ENCODE measurements at places on chromosomes 6 and 20.

GRCh38 chr20:49476016-49476355 is 6.5 kb downstream of the KCNB1 start:
- no peak for DNase-seq

GRCh38 chr6:51571168-51571567 is 516.2 kb downstream of the PKHD1 start:
- DNase-seq = no peak

DNA sequence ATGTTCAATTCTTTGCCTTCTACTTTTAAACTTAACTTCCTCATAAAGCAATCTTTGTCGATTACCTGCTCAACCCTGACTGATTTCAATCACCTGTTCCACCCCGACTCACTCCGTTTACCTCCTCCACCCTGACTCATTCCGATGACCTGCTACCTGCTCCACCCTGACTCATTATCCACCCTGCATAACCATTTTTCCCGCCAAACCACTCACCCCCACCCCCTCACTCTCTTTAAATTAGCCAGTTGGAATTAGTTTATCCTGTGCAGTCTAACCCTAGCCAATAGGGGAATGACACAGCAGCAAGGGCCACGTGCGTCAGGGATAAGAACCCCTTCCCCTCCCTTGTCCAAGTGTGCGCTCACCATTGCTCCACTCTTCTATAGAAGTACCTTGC is 56.7 kb upstream of the MRAP2 start:
- no peak for DNase-seq

DNA sequence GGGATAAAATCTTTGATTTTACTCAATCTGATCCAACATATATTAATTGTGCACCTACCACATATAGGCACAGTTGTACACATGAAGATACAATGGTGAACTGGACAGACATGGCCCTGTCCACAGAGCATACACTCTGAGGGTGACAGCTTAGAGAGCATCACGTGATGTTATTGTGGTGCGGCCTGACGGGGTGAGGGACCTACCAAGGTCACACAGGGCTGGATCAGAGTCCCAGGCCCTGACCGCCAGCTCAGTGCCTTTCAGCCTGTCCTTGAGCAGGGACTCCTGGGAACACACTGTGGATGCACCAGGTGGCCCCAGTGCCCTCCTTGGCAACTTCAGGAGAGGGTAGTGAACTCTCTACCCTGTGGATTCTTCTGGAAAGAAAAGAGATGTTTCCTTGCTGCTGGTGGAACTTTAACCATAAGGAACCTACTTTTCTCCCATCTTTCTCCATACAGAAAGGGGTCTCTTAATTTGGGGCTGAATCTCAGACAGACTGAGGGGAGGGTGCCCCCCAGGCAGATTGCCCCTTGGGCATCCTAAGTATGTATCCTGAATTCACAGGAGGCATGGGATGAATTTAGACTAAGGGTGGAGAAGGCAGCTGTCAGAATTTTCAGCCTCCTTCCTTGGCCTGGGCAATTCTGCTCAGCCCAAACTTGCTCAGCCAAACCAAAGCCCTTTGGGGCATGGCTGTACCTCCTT is 26.5 kb downstream of the PCK1 start:
- no peak for DNase-seq

GRCh38 chr20:38143646-38144554 is 21.2 kb downstream of the TGM2 start:
- peak; percentile 84 for DNase-seq

DNA sequence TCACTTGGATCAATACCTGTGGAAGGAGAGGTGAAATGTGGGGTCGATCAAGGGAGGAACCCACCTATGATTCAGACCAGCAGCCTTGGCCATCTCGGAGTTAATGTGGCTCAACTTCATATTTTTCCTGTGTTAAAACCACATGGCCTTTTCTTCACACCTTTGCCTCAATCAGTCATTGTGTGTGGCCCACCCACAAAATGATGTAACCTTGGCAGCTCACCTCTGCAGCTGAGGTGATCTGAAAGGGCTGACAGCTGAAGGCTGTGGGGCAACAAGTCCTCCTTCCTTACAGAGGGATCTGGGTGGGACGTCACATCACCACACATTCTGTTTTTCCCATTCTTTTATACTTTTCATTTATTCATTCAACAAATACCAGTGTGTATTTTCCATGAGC is 357.1 kb upstream of the HSF2 start:
- DNase-seq = no peak

GRCh38 chr6:118299457-118299856 is 248.6 kb upstream of the PLN start:
- DNase-seq = no peak

DNA sequence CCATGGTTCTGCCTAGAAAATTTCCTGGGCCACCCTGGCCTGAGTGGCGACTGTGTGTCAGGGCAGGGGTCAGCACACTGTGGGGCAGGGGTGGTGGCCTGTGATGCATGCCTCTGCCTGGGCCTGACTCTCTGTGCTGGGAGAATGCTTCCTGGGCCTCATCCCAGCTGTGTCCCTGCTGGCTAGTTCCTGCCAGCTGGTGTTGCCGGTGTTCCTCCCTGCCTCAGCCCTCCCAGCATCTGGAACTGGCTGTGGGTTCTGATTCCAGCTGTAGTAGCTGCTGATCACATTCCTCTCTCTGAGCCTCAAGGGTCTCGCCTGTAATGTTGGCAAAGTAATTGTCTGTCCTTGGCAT is 101.5 kb downstream of the SYCP2 start:
- no peak for DNase-seq

Data from skeletal muscle cell (primary cell).